OCI-LY7 (cell line): ENCODE measurements at places on chromosomes 1 and 21. TPM values are rescaled to one million over a fixed set of nuclear protein-coding genes. Genes with fewer than 3 reads are reported as not detected.

GBP7 gene
- total RNA-seq, result not detected in 2 replicates

KCNJ6 gene
- total RNA-seq, result not detected in 2 replicates

GRCh38 chr21:44478124-44478800 is 23.0 kb downstream of the LRRC3 start:
- no peak for DNase-seq

GRCh38 chr1:13992489-13993285 is 292.7 kb downstream of the PRDM2 start:
- DNase-seq, result no peak

GRCh38 chr1:160207118-160207650 is 2.0 kb downstream of the PEA15 start:
- DNase-seq, result no peak

- no peak for DNase-seq
Measured at GRCh38 chr1:158333405-158334155, 2.2 kb upstream of the CD1B start.

- DNase-seq, result no peak
Measured at GRCh38 chr1:12125422-12126355, 41.1 kb upstream of the TNFRSF1B start.

- DNase-seq, result no peak
Measured at GRCh38 chr1:47906009-47906432, 91.2 kb downstream of the TRABD2B start.

- DNase-seq, result no peak
Measured at GRCh38 chr1:235113183-235113917, 15.3 kb downstream of the TOMM20 start.

DNA sequence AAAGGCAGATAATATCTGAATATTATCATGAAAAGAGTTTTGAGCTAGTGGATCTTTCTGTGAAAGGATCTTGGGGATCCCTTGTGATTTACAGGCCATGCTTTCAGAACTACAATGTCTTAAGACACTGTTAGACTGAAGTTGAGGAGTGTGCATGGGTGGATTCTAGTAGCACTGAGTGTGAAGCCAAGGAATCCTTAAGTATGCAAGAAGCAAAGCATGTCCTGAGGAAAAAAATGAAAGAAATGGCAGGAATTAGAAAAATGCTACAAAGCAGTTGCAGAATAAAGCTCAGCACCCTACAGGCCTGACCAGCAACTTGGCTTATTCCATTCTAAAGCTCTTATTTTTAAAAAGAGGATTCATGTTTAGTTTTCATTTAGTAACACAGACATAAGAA is 11.9 kb downstream of the STX6 start:
- no peak for DNase-seq

DNA sequence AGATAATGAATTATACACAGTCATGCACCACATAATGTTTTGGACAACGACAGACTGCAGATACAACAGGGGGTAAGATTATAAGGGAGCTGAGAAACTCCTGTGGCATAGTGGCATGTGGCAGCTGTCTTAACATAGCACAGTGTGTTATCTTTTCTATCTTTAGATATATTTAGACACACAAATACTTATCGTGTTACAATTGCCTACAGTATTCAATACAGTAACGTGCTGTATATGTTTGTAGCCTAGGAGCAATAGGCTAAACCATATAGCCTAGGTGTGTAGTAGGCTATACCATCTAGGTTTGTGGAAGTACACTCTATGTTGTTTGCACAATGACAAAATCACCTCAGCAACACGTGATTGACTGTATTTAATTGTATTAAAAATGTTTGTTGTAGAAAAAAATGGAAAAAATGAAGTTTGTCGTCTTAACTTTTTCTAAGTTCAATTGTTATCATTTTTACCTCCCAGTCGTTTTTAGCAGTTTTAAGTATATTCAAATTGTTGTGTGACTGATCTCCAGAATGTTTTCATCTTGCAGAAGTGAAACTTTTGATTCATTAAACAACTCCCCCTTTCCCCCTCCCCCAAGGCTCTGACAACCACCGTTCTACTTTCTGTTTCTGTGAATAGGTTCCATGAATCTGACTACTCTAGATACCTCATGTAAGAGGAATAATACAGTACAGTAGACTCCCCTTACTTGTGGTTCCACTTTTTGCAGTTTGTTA is 351.0 kb upstream of the B3GALT2 start:
- peak; percentile 90 for DNase-seq

- DNase-seq, result no peak
Measured at GRCh38 chr1:229070168-229070567, 200.7 kb upstream of the RAB4A start.
